ENCODE measurements at places on chromosomes 16 and 17.

- DNase-seq: no peak
Measured at GRCh38 chr17:73801455-73802100, 157.3 kb upstream of the SDK2 start.

DNA sequence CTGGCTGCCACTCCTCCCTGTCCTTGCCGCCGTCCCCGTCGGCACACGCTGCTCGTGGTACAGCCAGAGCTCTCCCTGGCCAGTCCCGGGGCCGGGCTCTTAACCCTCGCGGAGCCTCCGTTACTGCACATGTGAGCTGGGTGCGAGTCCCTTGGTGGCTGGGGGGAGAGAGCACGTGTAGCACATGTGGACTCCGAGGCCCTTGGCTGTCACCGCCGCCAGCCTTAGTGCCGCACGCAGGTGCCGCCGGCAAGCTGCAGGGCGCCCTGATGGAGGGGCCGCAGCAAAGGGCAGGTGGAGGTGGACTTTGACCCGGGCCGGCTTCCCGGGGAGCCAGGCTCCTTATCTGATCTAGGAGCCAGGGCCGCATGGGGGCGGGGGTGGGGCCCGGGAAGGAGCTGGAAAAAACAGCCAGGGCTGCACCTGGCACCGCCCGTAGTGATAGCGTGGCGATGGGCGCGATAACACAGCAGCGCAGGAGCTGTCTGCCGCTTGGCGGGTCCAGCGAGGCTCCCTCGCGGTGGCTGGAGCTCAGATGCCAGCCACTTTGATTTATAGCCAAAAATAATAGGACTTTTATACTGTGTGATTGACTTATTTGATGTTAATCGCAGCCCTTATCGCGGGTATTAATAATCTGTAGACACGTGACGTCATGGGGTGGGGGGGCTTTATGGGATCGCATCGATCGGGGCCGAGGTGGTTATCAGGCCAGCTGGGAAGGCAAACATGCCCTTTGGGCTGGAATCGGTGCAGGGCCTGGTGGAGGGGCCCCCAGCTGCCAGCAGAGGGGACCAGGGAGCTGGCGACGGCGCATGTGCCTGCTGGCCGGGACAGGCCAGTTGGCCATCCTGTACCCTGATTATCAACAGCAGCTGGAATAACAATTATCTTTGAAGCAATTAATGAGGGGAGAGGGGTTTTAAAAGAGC, 35.1 kb downstream of the ZFPM1 start:
- no peak for DNase-seq

DNA sequence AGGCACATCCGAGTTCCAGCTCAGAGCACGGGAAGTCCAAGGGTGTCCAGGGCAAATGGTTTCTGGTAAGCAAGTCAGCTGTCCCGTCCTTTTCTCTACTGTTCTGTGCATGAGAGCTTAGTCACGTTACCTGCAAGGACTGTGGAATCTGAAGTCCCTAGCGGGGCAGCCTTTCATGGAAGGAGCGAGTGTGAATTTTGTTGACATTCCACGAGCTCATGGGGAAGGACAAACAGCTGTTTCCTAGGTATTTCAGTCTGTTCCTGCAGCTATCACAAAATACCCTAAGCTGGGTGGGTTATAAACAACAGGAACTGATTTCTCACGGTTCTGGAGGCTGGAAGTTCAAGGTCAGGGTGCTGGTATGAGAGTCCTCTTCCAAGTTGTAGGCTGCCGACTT, 109.2 kb downstream of the SDR42E1 start:
- no peak for DNase-seq

DNA sequence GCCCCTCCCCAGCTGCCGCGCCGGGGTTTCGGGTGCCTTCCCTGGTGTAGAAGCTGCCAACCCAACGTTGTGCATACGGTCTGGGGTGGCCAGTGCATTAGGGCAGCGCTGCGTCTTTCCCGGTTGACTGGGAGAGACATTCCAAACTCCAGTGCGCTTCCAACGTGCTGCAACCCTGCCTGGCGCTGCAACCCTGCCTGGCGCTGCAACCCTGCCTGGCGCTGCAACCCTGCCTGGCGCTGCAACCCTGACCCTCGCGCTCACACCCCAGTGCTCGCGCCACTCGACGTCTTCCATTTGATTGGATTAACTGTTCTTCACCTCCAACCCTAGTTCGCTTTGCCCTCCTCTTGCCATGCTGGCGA, 488 bp upstream of the HAP1 start:
- DNase-seq: no peak

- DNase-seq: no peak
Measured at GRCh38 chr17:58204796-58205195, 12.3 kb downstream of the EPX start.

- no peak for DNase-seq
Measured at GRCh38 chr16:66720766-66721165, 24.2 kb upstream of the CMTM4 start.

DNA sequence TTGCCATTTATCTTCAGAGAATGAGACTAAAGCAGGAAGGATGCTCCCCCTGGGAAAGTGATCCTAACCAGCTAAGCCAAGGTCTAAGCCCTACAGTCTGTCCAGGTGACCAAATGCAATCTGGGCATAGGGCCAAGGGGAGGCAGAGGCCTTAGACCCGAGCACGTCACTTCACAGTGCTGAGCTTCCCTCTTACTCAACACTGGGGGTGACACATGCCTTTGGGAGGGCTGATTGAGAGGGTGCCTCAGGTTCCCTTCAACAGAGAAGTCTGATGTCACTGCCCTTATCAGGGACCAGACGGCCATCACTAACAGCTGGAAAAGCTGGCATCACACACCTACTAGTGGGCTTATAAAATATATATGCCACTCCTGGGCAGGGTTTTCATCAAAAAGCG, 4.0 kb downstream of the CIAO2B start:
- no peak for DNase-seq

- DNase-seq: no peak
Measured at GRCh38 chr17:5035315-5035714, at the start of gene SLC52A1. Gene SLC52A1, minus strand, starts transcription at chr17:5035426. Its CDS starts 820 bp downstream, at chr17:5034606.

DNA sequence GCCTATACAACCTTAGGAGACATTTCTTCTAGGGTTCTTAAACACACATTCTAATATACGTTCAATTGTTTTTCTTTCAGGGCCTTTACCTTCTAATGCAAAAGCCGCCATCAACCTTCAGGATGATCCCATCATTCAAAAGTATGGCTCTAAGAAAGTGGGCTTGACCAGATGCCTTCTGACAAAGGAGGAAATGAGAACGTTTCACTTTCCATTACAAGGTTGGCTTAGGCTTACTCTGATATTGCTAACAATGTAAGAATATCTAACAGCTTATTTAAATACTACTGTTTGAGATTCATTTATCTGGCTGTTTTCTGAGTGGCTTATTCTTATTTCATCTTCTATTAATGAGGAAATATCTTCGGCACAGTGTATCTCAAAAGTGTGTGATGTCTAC, 15.4 kb downstream of the REXO5 start:
- no peak for DNase-seq

DNA sequence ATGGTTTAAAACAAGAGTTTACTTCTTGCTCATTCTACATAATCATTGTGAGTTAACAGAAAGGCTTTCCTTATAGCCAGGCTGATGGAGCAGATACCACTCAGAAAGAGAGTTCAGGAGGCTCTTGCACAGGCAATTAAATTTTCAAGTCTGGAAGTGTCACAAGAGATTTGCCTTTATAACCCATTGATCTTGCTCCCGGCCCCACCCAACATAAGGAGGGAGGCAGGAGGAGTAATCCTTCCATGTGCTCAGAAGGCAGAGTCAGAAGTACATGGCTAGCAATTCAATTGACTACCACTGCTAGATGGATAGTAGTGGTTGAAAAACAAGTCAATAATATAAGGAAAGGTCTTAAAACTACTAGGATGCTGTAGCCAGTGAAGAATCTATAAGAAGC, 346.3 kb upstream of the CDH11 start:
- DNase-seq: no peak

DNA sequence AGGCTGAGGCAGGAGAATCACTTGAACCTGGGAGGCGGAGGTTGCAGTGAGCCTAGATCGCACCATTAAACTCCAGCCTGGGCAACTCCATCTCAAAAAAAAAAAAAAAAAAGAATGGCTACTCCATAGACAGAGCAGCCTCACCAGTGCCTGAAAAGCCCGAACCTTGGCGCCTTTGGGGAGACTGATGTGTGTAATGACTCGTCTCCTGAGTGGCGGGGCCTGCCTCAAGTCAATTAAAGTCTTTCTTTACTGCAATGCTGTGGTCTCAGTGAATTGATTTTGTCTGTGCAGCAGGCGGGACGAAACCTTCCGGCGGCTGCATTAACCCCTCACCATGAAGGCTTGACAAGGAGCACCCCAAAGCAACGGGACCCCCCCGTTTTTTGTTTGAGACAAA, 3.5 kb upstream of the UQCC4 start:
- no peak for DNase-seq

- DNase-seq: no peak
Measured at GRCh38 chr16:73912281-73912680, 384.3 kb upstream of the PSMD7 start.

- no peak for DNase-seq
Measured at GRCh38 chr17:14780097-14780651, 479.3 kb downstream of the HS3ST3B1 start.
